ENCODE measurements at places on chromosomes 2 and 18.
A peak's percentile ranks its signal among the peaks of the same experiment; 100 is the strongest.

DNA sequence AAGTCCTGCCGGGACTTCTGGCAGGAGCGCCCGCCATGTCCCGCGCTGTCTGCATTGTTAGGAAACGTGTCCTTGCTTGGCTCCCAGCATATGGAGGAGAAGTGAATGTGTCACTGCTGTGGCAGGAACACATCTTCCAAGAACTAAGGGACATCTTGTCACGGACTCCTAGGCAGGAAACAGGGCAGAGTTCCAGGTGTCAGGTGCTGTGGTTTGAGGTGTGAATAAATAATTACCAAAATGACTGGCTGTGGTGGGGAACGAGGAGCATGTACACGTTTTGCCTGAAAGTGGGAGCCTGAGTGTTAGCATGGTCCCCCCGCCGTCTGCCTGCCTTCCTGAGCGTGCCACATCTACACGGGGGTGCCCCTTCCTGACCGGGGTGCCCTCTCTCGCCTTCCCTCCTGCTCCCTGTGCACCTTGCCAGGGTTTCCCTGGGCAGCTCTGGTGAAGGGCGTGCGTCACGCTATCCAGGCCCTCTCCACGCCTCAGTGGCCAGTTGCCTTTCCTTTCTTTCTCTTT, 237.5 kb downstream of the LDLRAD4 start:
- no peak for DNase-seq

GRCh38 chr2:235988271-235989015, 179.7 kb downstream of the GBX2 start:
- no peak for DNase-seq

DNA sequence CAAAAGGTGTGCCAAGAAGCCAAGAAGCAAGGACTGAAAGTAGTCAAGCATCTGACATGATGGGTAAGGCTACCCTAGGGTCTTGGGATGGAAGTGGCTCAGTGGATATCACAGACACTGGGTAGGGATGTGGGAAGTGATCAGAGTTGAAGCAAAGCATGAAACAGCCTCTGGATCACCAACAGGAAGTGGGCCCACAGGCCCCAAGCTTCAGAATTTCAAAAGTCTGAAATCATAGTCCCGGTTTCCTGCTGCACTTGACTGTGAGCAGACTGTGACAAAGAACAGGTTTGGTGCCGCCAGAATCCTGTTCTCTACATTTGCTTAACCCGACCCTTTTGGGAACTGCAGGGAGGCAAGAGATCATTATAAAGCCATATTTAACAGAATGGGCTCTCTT, 57.4 kb downstream of the SP100 start:
- no peak for DNase-seq

GRCh38 chr2:205563646-205564045, 118.7 kb upstream of the NRP2 start:
- DNase-seq = no peak

GRCh38 chr2:214139630-214140284, 271.1 kb upstream of the VWC2L start:
- DNase-seq = peak; percentile 17

DNA sequence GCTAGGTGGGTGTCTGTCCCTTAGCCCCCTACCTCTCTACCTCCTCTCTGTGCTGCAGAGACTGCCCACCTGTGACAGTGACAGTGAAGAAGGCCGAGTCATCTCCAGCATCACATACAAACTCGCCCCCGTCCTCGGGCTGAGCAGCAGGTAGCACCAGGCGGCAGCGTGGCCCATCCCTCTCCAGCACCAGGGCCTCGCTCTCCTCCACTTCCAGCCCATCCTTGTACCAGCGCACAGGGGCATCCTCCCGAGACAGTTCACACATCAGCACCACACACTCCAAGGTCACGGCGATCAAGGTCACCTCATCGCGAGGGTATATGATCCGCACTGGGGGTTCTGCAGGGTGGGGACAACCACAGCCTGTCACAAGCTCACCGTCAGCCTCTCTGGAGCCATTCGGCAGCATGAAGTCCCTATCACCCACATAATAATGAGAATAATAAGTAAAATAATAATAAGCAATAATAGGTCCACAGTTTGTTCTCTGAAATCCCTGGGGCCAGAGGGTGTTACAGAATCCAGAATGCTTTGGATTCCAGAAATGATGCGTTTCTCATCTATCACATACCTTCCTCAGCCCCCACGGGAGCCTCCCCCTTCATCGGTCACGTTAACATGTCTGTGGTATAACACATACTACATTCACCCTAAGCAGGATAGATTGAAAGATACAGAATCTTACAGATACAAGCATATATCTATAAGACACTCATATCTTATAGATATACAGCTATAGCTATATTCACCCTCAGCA, 12.0 kb downstream of the OBSL1 start:
- DNase-seq = no peak

- no peak for DNase-seq
Measured at GRCh38 chr2:142926445-142926844, 49.0 kb downstream of the KYNU start.

DNA sequence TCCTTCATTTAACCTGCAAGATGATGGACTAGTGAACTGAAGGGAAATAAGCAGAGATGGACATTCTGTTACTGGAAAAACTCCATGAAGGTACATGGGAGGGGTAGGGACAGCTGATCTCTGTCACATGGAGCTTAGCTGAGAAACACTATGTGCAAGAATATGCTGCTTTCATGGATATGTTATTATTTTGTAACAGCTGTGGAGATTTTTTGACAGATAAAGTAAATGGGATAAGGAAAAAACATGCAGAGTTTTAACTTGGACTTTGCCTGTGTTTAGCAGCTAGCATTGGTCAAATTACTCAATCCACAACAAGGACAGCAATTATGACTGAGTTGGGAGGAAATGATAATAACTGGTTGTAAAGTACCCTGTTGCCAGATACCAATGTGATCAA, 28.7 kb upstream of the HNRNPA3 start:
- no peak for DNase-seq

DNA sequence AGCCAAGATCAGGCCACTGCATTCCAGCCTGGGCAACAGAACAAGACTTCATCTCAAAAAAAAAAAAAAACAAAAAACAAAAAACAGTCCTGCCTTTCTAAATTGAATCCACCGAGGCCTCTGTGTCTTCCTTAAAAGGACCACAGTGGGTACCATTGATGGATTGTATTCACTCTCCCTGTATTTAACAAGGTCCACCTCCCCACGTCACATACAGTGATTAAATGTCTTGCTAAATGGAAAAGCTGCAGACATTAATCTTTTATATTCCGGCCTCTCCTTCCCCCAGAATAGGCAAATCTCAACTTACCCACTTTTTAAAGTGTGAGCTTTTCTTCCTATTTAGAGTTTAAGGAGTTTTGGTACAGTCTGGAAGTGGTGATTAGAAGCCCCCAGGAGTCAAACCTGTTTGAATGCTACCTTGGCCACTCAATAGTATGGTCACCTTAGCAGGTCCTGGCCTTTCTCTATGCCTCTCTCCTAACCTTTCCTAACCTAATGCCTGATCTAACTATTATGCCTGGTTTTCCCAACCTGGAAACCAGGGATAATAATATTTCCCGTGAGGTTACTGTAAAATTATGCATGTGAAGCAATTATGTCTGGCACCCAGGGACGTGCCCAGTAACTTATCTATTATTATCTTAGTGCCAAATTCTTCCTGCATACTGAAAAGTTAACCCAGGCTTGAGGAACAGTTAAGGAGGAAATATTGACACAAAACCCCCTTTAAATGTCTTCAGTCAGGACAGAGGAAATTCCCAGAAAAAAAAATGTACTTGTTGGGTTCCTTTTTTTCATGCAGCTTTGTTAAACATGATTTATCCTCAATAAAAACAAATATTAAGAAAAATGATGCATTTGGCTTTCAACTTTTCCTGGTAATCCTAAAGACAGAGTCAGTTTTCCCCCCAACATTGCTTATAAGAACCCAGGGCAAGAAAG, 3.1 kb downstream of the NFE2L2 start:
- no peak for DNase-seq

DNA sequence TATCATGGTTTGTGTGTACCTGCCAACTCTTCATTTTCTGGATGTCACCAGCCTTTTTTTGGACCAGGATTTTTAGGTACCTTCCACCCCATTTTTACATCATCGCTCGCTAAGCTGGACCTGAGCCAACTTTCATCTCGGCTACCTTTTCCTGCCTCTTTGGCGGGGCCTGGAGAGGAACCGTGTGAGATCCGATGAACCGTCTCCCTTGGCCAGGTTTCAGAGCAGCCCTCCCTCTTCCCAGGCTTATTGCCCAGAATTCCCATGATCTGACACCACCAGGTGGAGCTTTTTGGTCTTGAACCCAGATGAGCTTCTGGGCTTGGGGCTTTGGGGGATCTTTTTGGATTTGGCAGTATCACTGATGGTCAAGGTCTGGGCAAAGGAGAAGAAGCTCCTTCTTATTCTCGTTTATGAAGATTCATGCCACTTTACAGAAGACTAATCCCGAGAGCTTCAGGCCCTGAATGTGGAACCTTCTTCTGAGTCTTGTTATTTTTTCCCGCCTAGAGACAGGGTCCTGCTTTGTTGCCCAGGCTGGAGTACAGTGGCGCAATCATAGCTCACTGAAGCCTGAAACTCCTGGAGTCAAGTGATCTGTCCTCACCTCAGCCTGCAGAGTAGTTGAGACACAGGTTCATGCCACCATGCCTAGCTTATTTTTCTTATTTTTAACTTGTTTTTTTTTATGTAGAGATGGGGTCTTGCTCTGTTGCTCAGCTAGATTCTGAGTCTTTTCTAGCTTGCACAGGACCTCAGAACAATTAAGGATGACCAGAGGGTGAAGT, 50.4 kb downstream of the GATA6 start:
- DNase-seq = no peak

GRCh38 chr2:105445498-105445897, 46.6 kb upstream of the FHL2 start:
- no peak for DNase-seq

- peak; percentile 93 for DNase-seq
Measured at GRCh38 chr2:39120771-39121522, at the start of gene SOS1. Gene SOS1, minus strand, starts transcription at chr2:39121051. Its CDS starts 629 bp downstream, at chr2:39120422.

GRCh38 chr18:5839102-5839501, 56.2 kb downstream of the TMEM200C start:
- DNase-seq = no peak

GRCh38 chr18:51151185-51151567, 46.3 kb downstream of the MEX3C start:
- no peak for DNase-seq

GRCh38 chr2:86366651-86367498, 29.4 kb upstream of the REEP1 start:
- DNase-seq = no peak

DNA sequence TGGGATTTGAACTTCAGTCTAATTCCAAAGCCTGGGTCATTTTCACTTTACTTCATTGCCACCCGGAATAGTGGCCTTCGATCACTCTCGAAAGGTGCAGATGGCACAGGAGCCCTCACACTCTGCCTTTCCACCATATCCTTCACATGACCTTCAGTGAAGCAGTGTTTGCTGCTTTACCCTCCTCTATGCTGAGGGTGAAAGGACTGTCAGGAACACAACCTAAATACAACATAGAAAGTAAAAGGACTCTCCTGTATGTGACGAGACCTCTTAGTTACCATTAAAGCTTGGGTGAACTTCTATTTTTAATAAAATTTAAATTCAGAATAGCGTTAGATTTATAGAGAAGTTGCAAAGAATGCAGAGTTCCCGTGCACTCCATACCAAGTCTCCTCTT, 148.5 kb downstream of the TANC1 start:
- no peak for DNase-seq

GRCh38 chr18:38909972-38910371, 1344.4 kb upstream of the CELF4 start:
- no peak for DNase-seq

DNA sequence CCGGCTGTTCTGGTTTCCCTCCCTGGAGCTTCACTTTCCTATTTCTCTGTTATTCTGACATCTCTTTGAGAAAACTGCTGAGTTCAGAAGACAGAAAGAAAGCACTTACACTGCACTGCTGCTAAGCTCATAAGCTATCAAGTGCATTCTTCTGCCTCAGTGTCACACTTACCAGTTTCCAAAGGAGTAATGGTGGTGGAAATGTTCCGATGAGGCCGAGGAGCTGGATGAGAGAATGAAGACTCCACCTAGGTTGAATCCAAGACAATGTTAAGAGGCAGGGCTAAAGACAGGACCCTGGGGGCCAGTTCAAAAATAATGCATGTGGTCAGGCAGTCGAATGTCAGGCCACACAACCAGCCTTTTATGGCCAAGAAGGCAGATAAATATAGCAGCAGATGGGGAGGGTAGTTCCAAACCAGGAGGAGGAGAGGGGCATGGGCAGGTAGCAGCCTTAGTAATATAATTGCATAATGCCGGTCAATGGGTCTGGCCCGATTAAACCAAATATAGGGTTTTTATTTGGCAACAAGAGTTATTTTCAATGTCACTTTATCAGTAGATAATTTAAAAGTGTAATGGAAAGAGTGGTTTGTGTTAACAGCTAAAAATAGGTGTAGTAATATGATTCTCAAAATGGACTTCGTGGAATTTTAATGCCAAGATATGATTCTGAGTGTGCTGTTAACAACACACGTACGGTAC, at the start of gene MYOM1:
Gene MYOM1 (minus strand): TSS at position 338 of the 705 bp plus-strand sequence. CDS start 4,745 bp downstream, outside the sequence.
- no peak for DNase-seq

DNA sequence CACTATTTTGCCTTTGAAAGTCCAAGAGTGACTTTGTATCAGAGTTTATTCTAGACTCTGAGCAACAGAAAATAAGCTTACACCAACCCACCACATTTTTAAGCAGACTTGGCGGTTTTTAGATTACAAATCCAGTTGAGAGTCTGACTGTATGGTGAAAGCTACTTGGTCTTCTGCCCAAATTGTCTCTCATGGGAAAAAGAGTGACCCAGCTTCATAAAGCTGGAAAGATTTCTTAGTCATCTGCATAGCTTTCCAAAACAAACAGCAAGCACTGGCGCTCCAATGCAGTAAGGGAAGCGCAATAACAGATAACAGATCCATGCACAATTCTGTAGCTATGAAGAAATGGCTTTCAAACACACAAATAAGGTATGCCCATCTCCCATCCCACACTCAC, 7.1 kb downstream of the DSG1 start:
- DNase-seq = no peak

- no peak for DNase-seq
Measured at GRCh38 chr2:109402180-109402579, 211.6 kb downstream of the SEPTIN10 start.

- no peak for DNase-seq
Measured at GRCh38 chr2:179987916-179988315, 19.2 kb downstream of the CWC22 start.

- DNase-seq = no peak
Measured at GRCh38 chr2:130981667-130982066, 111.6 kb downstream of the FAM168B start.

- DNase-seq = no peak
Measured at GRCh38 chr2:139946690-139947089, 1166.5 kb upstream of the NXPH2 start.

- no peak for DNase-seq
Measured at GRCh38 chr2:221529177-221529942, 42.7 kb downstream of the EPHA4 start.

GRCh38 chr18:30618567-30618966, 424.0 kb downstream of the DSC3 start:
- DNase-seq = no peak

DNA sequence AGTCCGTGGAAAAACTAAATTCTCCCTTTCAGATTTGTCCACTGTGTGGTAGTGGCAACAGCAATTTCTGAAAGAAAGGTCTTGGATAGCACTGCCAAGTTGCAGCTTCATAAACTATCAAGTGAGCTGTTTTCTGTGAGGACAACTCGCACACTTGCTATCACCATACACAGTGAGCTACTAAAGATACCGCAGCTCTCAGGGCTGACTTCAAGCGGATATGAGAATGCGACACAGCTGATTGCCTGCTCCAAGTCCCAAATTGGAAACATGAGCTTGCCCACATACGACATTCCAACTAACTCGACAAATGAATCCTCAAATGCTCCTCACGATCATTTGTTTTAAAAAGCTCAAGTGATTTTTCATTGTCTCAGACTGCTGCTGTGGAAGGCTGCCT, 46.2 kb downstream of the E2F6 start:
- no peak for DNase-seq

- peak; percentile 26 for DNase-seq
Measured at GRCh38 chr18:45910405-45911023, 56.6 kb downstream of the EPG5 start.

All from NCI-H2171 (cell line).